Activated CD4-positive, alpha-beta T cell treated with anti-CD3 and anti-CD28 coated beads for 36 hours (primary cell): ENCODE measurements at places on chromosomes 5 and 9.

- no peak for DNase-seq
Measured at GRCh38 chr5:158175934-158176481, 317.1 kb upstream of the CLINT1 start.

DNA sequence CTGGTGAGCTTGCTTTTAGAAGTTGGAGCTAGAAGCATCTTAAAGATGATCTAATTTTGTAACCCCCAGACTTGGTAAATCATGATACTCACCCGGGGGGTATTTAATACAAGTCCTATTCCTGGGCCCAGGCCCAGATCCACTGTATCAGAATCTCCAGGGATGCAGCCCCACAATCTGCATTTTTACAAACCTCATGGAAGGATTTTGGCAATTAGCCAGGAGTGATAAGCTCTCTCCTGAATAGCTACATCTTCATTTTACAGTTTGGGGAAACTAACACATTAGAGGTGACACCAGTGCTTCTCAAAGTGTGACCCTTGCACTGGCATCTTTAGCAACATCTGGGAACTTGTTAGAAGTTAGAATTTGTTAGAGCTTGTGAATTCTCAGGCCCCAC lies 31.2 kb upstream of the OTP start:
- no peak for DNase-seq

- no peak for DNase-seq
Measured at GRCh38 chr5:14145435-14146334, 2.5 kb downstream of the TRIO start.

- no peak for DNase-seq
Measured at GRCh38 chr5:178673801-178674295, 47.0 kb upstream of the CLK4 start.

DNA sequence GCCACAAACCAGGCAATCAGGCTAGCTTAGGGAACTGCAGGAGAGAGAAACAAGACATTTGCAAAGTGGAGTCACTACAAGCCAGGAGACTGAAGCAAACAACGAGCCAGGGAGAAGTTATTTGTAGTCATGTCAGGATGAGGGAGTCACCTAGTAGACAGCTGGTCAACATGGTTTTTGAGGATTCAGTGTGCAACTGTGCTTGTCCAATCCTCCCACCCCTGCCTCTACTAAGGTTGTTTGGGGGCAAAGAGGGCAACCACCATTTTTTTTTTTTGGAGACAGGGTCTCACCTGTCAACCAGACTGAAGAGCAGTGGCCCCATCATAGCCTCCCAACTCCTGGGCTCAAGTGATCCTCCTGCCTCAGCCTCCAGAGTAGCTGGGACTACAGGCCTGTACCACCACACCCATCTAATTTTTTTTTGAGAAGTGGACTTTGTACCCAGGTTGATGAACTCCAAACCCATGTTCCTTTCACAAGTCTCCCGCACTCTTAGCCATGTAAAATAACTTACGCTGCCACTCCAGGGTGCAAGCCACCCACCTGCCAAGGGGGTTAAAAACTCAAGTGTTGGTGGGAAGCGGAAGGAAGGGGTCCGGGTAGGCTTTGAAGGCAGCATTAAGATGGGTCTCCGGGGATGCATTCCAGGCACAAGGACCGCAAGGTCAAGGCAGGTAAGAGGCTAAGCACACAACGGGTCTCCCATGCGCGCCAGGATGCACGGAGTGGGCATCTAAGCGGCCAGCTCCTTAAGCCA lies 995 bp downstream of the RPL35 start:
- DNase-seq: no peak

DNA sequence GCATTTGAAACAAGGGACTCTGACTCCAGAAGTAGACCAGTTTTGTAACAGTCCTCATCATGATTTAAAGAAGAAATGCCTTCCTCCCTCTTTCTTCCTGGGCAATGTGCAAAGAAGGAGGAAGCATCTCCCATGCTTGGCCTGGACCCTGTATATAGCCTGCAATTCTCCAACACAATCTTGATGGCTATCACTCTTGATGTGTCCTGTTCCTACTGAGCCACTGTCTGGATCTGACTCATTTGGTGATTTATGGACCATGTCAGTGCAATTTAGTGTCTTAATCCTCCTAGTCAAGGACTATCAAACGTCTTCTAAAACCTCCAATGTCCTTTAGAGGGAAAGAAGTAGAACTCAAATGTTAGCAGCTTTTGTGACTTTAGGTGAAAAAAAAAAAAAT lies 697.3 kb downstream of the TLR4 start:
- no peak for DNase-seq

GRCh38 chr5:179379321-179379890 lies 34.1 kb upstream of the ADAMTS2 start:
- DNase-seq: no peak

GRCh38 chr9:91948597-91949391 lies 1.2 kb downstream of the ROR2 start:
- peak; percentile 66 for DNase-seq

DNA sequence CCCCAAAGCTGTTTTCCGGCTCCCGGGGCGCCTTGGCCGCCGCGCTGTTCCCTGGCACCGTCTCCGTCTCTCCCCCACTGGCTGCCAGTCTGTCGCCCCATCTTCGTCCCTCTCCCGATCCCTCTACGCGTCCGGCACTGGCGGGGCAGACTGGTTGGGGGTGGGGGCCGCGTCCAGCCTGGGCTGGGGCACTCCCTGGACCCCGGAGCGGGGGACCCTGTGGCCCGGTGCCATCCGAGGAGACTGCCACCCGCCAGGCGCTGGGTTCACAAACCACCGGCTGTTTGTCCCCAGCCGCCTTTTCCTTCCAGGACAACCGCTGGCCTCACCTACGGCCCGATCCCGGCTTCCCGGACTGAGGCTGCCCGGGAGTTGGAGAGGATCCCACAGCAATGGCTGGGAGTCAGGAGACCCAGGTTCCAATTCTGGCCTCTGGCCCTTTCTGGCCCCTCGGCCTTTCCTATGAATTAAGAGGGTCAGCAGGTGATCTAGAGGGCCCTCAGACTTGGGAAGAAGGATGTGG lies 1.0 kb upstream of the FIBCD1 start:
- no peak for DNase-seq

GRCh38 chr9:78118742-78119473 lies 87.3 kb upstream of the GNAQ start:
- peak; percentile 18 for DNase-seq

GRCh38 chr5:56632199-56632598 lies 183.2 kb upstream of the MAP3K1 start:
- DNase-seq: no peak

- DNase-seq: no peak
Measured at GRCh38 chr9:71668717-71669116, 99.6 kb downstream of the CEMIP2 start.

DNA sequence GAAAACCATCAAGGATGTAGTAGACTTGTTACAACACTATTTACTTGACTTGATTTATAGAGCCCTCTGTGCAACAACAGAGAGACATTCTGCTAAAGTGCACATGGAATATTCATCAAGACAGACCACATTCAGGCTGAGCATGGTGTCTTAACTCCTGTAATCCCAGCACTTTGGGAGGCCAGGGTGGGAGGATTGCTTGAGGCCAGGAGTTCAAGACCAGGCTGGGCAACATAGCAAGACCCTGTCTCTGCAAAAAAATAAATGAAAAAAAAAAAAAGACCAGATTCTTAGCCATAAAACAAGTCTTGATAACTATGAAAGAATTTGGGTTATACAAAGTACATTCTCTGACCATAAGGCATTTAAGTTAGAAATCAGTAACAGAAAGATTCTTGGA lies 25.3 kb downstream of the DENND4C start:
- DNase-seq: no peak

DNA sequence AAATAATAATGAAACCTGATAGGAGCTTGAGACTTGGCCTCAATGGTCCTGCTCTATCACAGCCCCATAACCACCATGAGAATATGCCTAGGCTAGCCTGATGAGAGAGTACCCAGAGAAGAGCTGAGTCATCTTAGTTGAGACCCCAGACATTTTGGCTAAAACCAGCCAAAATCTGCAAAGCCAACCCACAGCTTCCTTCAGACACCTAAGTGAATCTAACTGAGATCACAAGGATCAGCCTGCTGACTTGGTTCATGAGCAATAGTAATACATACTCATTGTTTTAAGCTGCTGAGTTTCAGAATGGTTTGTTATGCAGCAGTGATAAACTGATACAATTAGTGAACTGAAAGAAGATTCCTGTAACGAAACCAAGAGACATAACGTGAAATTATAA lies 473.7 kb upstream of the PTGER4 start:
- DNase-seq: peak; percentile 16

- peak; percentile 70 for DNase-seq
Measured at GRCh38 chr5:119079318-119079921, 8.5 kb downstream of the DMXL1 start.

DNA sequence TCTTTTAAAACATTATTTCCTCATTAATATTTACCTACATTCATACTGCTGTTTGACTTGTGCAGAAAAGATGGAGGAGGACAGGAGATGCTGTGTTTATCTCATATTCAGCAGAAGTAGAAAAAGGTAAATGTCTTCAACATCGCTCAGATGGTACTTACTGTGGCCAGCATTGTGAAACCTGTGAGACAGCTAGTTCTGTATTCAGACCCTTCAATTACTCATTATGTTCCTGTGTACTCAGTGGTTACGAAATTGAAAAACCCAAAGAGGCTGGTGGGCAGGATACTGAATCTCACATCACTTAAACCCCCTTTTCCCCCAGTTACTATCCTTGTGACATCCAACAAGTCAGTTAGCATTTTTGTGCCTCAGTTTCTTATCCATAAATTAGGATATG lies 216.0 kb downstream of the KDM4C start:
- DNase-seq: peak; percentile 12

- DNase-seq: no peak
Measured at GRCh38 chr5:65394087-65394486, 87.6 kb downstream of the ADAMTS6 start.

DNA sequence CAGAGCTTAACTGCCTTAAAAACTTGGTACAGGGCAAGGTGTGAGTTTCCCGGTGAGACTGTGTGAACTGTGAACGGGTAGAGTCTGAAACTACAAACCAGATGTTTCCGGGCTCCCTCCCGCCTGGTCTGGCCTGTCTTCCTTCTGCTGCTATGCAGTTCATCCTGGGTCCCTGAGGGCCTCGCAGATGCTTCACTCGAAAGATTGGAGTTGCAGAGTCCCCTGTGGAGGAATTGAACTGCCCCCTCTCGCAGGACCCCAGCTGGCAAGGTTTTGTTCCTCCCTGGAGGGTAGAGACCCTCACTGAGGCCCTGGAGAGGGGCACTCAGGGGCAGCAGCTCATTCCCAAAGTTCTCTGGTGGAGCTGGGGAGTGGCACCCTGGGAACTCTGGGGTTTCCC lies 533 bp downstream of the DCANP1 start:
- DNase-seq: no peak

DNA sequence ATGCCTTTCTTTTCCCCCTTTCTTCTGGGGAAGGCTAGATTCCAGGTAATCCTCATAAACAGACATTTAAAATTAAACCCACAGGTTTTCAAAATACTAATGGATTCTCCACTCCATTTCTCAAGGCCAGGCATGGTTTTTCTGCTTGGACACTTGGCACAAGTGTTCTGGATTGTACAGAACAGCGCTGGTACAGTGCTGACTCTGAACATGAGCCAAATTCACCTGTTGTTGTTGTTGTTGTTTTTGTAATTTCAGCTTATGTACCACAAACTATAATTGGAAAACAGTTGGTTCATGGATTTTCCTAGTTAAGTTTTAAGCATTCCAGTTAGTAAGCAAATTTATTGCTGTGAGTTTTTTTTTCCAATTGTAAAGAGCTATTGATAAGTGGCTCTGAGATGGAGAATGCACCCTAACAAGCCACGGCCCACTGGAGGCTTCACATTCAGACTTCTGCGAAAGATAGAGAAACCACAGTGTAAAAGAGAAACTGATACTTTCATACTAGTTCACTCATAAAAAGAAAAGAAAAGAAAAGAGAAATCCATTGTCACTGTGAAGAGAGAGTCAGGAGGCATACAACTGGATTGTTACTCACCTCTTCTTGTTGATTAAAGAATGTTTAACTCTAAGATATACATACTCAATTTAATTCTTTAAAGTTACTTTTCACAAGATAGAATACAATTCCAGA lies 16.2 kb upstream of the ITGA1 start:
- DNase-seq: peak; percentile 63

- DNase-seq: peak; percentile 49
Measured at GRCh38 chr9:127809540-127810377, 7.1 kb downstream of the FPGS start.

GRCh38 chr9:134476272-134476941 lies 150.2 kb downstream of the RXRA start:
- DNase-seq: no peak

DNA sequence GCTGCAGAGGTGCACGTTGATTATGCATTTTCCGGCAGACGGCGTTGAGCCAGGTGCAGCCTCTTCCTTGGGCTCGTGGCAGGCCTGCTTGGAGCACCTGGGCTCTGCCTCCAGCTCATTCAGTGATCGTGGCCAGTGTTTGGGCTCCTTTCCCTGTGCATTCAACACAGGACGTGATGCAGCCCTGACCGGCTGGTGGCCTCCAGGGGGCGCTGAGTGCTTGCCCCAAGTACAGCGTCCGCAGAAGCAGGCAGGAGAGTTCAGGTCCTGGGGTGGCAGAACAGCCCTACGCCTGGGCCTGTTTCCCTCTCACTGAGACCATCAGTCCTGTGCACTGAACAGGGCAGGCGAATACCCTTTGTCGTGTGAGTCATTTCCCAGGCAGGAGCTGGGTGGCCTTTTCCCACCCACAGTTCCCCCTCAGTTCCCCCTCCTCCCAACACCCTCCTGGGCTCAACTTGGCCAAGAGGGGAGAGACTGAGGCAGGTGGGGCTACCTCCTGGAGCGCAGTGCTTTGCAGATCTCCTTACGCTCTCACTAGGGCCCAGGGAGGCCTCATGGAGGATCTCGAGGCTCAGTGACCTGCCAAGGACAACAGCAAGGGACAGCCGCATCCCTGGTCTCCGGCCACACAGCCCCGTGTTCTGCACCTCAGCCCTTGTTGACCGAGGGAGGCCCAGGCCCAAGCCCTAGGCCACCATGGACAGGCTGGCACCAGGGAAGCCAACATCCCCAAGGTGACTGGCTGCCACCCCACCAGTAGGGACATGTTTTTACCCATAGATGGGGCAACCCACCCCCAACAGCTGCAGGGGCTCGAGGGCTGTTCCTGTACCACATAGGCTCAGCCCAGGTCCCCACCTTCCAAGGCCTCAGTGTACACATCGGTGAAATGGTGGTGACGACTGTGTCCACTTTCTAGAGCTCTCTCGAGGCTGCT lies 52.9 kb downstream of the LRSAM1 start:
- peak; percentile 89 for DNase-seq

GRCh38 chr9:35096035-35096849 lies at the start of gene PIGO:
TSS of gene PIGO (minus strand) at chr9:35096591. CDS start at chr9:35095565, 1,026 bp downstream.
- DNase-seq: peak; percentile 95

DNA sequence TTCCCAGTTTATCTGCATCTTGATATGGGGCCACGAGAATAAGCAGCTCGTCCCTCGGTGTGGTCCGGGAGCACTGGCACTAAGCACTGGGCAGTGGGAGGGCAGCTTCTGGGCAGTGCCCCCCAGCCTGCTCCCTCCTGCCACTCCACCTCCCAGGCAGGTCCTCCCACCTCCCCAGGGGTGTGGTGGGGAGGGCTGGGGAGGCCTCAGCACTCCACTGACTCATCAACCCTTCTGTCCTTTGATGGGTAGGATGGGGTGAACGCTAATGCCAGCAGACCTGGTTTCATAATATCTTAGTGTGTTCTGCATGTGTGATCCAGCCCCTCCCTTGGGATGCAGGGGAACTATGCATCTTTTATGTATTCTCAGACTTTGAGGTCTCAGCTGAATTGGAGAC lies 62.2 kb upstream of the GNE start:
- no peak for DNase-seq

- DNase-seq: peak; percentile 39
Measured at GRCh38 chr5:6576861-6577501, 55.9 kb downstream of the NSUN2 start.

- DNase-seq: no peak
Measured at GRCh38 chr5:142630927-142631539, 54.9 kb downstream of the FGF1 start.

GRCh38 chr9:127746959-127747569 lies 12.0 kb upstream of the TOR2A start:
- no peak for DNase-seq
